ENCODE measurements at places on chromosomes 6 and 20.

GRCh38 chr20:59850018-59850641, 83.3 kb downstream of the SYCP2 start:
- no peak for DNase-seq

GRCh38 chr6:168611691-168612090, 170.7 kb downstream of the SMOC2 start:
- DNase-seq: no peak

DNA sequence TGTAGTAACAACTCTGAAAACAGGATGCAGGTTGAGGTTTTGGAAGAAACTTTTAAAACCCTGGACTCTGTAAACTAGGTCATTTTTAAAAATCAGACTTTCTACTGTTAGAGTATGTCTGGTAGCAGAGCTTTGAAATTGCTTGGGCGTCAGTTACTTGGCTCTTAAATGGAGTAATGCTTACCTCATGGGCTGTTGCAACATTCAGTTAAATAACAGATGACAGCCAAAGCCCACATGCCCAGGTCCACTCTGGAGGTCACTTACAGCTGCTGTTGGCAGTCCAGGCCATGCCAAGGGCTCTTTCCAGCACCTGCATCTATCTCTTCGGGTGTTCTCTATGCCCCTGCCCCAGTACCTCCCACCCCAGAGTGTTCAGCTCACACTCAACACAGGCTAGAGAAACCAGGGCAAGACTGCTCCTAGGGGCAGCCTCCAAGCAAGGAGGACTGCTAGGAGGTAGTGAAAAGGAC, 96.4 kb downstream of the BANF2 start:
- DNase-seq: no peak

GRCh38 chr20:31691646-31692275, 30.9 kb downstream of the BCL2L1 start:
- no peak for DNase-seq

- no peak for DNase-seq
Observed at GRCh38 chr6:36616893-36617521, 22.8 kb downstream of the SRSF3 start.

DNA sequence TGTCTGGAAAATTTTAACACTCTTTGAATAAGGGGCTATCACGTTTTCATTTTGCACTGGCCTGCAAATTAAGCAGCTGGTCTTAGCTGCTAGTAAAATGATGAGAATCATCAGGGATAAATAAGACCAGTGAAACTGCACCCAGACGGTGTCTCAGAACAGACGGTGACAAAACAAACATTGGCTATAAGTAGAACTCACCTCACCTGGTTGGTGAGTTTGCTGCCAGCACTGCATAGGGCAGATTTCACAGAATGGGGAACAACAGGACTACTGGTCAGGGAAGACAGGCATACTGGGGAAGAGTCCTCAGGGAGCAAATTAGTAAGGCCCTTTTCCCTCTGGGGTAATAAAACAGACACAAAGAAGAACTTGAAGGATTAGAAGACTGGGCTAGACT, 175.9 kb upstream of the CITED2 start:
- no peak for DNase-seq

GRCh38 chr6:4781967-4782575, 5.9 kb downstream of the CDYL start:
- DNase-seq: no peak

GRCh38 chr20:53763707-53764414, 170.2 kb upstream of the ZNF217 start:
- DNase-seq: no peak

DNA sequence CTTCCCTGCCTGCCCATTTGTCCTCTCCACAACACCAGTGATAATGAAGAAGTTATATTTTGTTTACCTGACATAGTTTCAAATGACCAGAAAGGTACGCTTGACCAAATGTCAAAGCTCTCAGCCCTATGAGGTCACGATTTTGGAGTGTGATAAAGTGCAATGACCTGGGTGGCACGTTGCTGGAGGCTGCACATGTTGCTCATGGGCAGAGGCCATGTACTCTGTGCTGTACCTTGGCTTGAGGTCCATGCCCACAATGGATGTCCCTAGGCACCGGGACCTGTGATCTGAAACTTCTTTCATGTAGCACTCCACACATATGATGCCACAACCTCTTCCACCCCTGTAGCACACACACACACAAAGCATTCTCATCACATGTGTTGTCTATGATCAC, 164.0 kb upstream of the HEY2 start:
- no peak for DNase-seq

GRCh38 chr6:152232501-152233151, 404.5 kb downstream of the SYNE1 start:
- no peak for DNase-seq

DNA sequence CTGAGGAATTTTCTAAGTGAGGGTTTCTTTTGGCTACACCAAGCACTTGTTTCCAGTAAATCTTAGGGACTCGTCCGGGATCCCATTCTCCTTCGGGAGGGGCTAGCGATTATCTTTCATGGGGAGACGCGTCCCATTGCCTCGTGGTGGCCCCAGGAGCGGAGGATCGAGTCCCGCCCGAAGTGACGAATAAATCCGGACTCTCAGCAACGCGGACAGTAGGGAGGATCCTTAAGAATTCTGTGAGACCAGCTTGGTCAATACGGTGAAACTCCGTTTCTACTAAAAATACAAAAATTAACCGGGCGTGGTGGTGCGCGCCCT, 69.1 kb upstream of the PRSS16 start:
- no peak for DNase-seq

GRCh38 chr6:1586256-1586655, 23.5 kb upstream of the FOXC1 start:
- no peak for DNase-seq

GRCh38 chr20:24966317-24967012, 17.4 kb downstream of the CST7 start:
- no peak for DNase-seq

DNA sequence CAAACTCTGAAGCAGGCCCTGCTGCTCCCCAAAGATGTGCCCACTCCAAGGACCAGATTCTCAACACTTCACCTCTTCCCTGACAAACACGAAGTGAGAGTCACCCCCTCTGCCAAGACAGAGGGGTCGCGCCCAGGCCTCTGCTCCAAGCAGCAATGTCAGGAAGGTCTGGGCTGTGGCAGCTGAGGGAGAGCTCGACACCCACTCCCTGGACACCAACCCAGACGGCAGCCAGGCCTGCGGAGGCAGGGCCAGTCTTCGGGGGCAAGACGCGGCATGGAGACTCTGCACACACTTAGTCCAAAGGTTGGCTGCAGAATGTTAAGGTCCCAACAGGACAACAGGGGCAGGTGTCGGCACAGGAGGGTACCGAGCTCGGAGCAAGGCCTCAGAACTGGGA, 144.2 kb downstream of the DLL1 start:
- no peak for DNase-seq
